ENCODE measurements at places on chromosomes 12 and 14.

GRCh38 chr14:97707603-97708002 lies 910.4 kb downstream of the VRK1 start:
- no peak for DNase-seq

GRCh38 chr12:96212456-96213375 lies 18.5 kb downstream of the ELK3 start:
- no peak for DNase-seq

- DNase-seq: peak; percentile 73
These were observed 22.3 kb downstream of the DCAF4 start for GRCh38 chr14:72948481-72949138.

DNA sequence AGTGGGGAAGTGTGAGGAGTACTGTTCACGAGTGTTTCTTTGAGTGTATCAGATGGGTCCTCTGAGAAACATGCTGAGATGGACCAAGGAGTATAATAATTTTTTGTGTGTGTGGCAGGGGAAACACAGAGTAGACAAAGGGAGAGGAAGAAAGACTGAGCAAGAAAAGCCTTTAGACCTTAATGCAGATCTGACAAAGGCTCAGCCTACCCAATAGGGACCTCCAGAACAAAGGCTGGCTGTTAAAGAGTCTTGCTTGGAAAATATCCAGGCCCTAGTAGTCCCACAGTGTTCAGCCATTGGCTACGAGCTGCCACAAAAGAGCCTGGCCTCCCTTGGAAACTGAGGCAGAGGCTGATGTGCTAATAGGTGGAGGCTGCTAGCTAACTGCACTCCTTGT lies 13.5 kb downstream of the COQ5 start:
- no peak for DNase-seq

GRCh38 chr14:65709576-65709975 lies 297.0 kb downstream of the FUT8 start:
- no peak for DNase-seq

DNA sequence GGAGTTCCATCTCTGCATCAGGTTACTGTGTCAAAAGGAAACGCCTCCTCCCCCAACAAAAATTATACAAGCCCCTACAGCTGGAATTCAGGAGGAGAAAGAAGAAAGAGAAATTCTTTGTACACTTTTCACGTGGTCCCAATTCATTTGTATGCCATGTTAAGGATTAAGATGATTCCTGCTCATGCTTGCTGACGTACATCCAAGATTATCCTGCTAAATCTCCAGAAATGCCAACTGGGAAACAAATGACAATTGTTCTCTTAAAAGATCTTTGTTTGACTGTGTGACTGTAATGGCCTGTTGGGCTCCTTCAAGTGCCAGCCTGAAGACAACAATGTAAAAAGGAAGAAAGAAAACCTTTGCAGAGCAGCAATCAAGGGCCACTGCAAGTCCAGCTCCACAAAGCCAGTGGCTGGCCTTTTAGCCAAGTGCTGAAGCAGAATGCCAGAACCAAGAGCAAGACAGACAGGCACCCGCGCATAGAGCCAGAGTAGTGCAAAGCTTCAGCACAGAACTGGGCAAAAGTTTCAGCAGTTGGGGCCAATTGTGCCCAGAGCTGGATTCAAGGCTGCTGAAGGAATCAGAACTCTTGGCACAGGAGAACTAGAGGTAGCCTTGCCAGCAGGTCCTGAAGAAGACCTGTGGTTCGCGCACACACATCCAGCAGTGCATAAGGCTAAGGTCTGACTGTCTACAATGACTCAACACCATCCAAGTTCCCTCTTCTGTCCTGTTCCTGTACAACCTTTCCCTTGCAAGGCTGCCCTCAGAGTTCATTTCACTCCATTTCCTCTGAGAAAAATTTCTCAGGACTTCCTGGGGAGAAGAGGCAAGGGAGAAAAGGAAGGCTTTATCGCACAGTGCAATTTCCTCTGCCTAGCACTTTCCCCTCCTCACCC lies 209.7 kb upstream of the BMP4 start:
- DNase-seq: no peak

DNA sequence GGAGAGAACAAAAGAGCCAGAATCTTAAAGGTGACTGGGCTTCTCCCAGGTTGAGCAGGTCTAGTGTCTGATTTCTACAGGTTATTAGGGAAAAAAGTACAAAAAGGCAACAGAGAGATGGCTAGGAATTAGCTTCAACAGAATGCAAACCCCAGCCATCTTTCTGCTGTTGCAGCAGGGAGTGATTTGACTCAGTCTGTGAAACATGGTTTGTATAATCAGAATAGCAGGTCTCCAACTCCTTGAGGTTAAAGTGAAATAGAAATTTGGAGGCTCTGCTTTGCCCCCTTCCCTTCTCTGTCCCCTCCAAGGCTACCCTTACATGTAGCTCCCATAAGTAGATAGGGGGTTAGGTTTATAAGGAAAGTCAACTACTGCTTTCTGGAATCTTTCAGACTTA lies 105.8 kb downstream of the AKAP6 start:
- no peak for DNase-seq

- no peak for DNase-seq
These were observed 166.6 kb upstream of the CCDC198 start for GRCh38 chr14:57660208-57660607.

DNA sequence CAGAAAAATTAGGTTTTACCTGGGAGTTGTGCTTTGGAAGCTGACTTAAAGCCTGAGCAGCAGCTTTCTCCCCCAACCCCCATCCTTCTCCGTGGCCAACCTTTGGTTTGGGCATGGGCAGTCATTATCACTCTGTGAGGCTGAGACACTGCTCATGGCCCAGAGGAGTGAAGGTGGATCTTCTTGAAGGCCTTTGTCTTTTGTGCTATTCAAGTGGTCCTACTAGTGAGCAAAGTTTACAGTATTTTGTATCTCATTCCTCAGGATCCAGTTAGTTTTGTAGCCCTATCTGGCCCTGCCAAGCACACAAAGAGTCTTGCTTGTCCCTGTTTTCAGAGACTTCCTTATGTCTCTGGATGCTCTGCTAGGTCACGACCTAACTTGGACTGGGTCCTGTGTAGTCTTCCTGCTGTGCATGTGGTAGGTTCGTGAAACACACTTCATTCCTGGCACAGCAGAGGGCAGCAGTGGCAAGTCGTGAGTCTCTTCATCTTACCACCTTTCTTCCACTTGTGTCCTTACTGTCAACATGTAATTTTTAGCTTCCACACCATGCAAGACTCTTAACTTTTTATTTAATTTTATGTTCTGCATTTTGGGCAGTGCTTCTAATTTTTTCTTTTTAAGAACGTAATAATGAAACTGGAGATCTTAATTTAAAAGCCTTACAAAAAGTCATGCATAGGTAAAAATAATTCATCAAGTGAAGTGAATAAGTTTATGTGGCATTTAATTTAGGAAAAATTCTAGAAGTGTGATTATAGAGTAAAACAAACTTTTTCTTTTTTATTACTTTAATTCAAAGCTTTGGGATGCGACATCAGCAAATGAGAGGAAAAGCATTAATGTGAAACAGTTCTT lies 53.7 kb downstream of the APAF1 start:
- peak; percentile 48 for DNase-seq

GRCh38 chr14:70780396-70781075 lies 28.8 kb downstream of the MAP3K9 start:
- DNase-seq: peak; percentile 54

DNA sequence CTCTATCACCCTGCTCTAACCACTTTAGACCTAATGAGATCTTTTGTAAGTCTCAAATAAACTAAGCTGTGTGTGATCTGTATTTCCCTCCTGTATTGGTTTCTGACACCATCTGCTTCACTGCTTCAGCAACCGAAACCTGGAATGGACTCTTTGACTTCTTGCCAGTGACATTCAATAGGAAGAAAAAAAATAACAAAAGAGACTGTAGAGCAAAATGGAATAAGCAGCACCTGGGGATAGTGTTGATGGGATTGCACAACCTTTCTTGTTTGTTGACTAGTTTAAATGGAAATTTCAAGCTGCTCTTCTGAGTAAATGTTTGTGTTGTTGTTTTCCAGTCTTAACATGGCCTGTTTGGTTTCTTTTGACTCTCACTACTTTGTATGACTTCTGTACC lies 888.6 kb upstream of the SEL1L start:
- no peak for DNase-seq

DNA sequence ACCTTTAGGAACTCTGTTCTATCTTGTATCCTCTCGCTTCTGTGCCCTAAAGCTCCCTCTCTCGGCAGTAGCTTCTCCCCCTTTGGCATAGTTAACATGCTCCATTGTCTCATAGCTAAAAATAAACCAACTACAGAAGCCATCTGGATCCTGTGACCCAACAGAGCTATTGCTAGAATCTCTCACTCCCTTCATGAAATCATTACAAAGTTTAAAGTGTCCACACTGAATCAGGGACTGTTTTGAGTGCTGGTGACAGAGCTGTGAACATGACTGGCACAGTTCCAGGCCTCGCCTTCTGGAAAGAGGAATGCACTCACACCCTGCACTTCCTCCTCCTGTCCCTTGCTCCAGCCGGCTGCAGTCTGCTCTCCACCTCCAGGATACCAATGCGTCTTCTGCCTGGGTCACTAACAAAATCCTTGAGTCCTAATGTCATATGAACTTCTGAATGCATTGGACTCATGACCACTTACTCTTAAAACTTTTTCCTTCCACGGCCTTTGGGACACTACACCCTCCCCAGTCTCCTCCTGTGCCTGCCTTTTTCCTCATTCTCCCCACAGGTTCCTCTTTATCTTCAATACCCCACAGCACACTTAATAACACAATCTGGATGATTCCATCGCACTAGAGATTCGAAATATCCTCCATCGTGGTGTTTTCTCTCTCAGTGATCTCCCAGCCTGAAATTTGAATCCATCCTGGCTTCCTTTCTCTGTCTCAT lies 13.2 kb downstream of the PLBD1 start:
- DNase-seq: no peak

- no peak for DNase-seq
These were observed 29.6 kb downstream of the ADIPOR2 start for GRCh38 chr12:1720494-1720893.

DNA sequence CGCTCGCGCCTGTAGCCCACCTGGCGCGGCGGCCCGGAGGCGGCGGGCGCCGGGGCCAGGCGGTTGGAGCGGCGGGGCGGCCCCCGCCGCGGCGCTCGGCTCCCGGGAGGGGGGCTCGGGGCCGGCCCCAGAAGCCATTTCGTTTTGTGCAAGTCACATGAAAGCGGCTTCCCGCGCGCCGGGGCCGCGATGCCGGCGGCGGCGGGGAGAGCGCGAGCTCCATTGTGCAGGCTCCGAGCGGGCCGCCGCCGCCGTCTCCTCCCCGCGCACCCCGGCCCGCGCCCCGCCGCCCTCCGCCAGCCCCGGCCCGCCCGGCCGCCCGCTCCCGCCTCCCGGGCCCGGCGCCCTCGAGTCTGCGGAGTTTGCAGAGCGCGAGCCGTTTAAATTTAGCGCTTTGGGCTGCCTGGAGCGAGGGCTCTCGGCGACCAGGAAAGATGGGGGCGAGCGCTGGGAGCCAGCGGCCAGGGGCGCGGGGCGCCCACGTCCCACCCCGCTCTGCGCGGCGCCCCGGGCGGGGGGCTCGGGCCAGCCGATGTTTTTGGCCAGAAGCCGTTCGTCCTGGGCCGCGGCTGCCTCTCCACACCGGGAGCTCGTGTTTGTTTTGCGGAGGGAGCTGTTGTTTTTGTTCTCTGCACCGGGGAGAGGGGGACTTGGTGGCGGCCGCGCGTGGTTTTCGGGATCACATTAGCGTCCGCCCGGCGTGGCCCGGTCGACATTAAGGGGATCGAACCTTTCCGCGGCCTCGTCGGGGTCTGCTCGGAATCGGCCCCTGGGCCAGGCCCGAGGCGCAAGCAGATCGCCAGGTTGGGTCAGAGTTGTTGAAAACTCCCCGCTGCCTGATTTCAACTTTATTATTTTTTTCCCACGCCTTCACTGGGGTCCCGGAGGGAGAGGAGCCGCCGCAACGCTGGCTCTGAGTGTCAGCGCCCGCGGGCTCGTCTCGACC lies 982 bp downstream of the BCL7A start:
- DNase-seq: peak; percentile 70

DNA sequence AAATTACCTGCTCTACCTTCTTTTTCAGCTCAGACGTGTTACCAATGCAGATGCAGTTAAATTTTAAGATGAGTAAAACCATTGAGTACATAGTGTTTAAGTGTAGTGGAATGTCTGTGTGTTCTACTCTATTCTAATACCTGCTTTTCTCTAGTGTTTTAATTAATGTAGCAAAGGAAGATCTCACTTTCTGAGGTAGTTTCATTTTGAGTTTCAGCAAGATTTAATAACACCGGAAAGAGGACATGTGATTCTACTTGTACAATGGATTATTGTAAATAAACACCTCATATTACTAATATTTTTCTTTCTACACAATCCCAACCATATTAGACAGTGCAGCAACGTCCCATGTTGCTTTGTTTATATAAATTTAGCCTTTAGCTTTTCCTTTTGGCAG lies 315.4 kb downstream of the RAD51B start:
- no peak for DNase-seq

GRCh38 chr12:89212339-89212771 lies 139.9 kb downstream of the DUSP6 start:
- DNase-seq: no peak

GRCh38 chr12:6787309-6787708 lies 2.0 kb upstream of the CD4 start:
- DNase-seq: no peak

DNA sequence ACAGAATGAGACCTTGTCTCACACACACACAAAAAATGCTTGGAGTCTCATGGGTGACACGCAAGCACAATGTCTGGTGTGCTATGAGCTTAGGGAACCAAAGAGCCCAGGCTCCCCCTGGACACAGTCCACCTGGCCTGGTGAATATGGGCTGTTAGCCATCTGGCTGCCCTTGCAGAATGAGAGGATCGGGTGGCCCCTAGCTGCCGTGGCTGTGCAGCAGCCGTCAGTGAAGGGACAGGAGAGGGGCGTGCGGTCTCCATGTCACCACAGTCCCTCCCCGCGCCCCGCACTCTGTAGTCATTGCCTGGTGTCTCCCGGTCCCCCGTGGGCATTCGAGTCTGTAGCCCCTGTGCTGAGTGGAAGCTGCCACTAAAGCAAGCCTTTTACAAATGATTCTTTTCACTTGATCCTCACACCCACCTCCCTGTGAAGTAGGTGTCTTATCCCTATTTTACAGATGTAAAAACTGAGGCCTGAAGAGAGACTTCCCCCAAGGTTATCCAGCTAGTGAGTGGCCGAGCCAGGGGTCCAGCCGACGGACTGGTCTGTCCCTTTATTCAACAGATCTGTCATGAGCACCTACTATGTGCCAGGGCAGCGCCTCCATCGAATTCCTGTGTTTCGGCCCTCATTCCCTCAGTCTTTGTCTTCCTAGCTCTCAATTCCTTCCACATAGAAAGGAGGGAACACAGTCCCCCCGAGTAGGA lies 18.8 kb downstream of the MVK start:
- DNase-seq: no peak

GRCh38 chr12:46209170-46209569 lies 59.7 kb downstream of the SLC38A1 start:
- DNase-seq: no peak

DNA sequence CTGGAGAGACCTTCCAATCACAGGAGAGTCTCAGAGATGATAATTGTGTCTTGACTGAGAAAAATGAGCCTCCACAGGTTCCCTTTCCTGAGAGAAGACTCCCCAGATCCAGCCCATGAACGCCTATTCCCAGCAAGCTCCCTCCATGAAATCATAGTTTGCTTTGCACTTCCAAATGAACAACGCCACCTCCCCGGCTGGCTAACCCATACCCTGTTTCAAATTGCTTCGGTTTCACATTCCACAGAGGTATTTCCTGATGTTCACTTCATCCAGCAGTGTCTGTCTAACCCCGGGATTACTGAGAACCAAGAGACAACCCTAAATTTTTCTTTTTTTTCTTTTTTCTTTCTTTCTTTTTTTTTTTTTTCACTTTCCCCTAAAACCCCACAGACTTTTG lies 124.1 kb upstream of the RFLNA start:
- DNase-seq: no peak

Data from GM13976 (cell line).